Progenitor cell of endocrine pancreas (in vitro differentiated cells): ENCODE measurements at places on chromosomes 5 and 9. TPM values are rescaled to one million over a fixed set of nuclear protein-coding genes. Genes with fewer than 3 reads are reported as not detected.

DNA sequence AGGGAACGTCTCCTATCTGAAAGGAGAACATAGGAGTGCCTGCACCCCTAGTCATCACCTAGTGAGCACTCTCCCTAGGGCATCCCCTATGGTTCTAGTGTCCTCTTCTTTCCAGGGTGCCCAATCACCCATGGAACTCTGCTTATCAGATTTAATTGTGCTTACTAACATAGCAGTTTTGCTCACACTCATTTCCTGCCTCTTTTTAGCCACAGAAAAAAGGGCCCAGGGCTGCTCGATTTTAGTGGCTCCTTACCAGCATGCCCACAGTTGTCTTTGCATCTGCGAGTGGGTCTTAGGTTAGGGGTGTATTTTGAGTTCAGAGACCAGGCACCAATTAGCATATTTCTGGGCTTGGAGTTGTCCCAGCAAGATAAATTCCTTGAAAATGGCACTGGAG is 1110.2 kb downstream of the TAF11L14 start:
- no peak for DNase-seq

Gene FRMPD1
- 0.31 and 0.44 TPM in 2 replicates for total RNA-seq

Gene FAM169A
- total RNA-seq: 32.4 and 33.5 TPM in 2 replicates

Gene NOXA1
- 15.3 and 16.3 TPM in 2 replicates for total RNA-seq

DNA sequence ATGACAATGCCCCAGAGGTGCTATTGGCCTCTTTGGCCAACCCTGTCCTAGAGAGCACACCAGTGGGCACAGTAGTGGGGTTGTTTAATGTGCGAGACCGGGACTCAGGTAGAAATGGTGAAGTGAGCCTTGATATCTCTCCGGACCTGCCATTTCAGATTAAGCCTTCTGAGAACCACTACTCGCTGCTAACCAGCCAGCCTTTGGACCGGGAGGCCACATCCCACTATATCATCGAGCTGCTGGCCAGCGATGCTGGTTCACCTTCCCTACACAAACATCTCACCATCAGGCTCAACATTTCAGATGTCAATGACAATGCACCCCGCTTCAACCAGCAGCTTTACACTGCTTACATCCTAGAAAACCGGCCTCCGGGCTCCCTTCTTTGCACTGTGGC is 1.4 kb downstream of the PCDHGC5 start:
- no peak for DNase-seq

Gene KCNV2
- not detected in 2 replicates for total RNA-seq

Gene NRARP
- total RNA-seq: 24.0 and 27.1 TPM in 2 replicates
